NCI-H187 (cell line): ENCODE measurements at places on chromosomes 3 and 15.

DNA sequence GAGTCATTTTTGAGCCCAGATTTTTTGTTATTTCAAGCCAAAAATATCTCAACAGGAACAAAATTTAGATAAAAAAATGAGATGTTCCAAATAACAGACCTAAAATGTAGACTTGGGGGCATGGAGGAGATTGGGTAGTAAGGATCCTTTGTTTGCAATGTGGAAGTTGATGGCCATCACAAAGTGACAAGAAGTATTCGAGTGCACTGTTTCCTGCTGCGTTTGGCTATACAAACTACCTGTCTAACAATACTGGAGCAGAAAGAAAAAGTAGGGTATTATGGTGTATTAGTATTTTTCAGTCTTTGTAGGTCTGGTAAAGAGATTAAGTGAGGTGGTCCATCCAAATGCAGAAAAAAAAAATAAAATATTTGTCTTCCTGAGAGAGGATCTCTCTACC, 284.2 kb downstream of the C3orf38 start:
- DNase-seq, result no peak

- DNase-seq, result peak; percentile 40
These were observed 73.0 kb downstream of the BFSP2 start for GRCh38 chr3:133472889-133473288.

GRCh38 chr3:23183731-23184130, 19.4 kb upstream of the UBE2E2 start:
- DNase-seq, result no peak

- no peak for DNase-seq
These were observed 88.2 kb downstream of the PLOD2 start for GRCh38 chr3:146072824-146073223.

DNA sequence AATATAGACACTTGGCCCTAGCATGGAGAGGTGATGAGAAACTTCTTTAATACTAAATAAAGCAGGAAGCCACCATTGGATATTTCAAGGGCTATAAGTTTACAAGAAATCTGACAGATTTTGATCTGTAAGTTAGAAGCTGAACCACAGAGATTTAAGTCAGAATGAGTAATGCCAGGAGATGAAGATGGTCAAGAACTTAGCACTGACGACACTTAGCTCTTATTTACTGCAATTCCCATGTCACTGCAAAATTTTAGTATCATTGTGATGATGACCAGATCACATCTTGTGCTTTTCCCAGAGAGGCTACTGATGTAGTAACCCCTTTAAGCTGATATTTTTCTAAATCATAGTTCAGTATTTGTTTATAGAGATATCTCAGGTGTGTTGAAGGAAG, 59.4 kb upstream of the CD96 start:
- no peak for DNase-seq

GRCh38 chr3:74463515-74463914, 150.9 kb downstream of the CNTN3 start:
- no peak for DNase-seq

DNA sequence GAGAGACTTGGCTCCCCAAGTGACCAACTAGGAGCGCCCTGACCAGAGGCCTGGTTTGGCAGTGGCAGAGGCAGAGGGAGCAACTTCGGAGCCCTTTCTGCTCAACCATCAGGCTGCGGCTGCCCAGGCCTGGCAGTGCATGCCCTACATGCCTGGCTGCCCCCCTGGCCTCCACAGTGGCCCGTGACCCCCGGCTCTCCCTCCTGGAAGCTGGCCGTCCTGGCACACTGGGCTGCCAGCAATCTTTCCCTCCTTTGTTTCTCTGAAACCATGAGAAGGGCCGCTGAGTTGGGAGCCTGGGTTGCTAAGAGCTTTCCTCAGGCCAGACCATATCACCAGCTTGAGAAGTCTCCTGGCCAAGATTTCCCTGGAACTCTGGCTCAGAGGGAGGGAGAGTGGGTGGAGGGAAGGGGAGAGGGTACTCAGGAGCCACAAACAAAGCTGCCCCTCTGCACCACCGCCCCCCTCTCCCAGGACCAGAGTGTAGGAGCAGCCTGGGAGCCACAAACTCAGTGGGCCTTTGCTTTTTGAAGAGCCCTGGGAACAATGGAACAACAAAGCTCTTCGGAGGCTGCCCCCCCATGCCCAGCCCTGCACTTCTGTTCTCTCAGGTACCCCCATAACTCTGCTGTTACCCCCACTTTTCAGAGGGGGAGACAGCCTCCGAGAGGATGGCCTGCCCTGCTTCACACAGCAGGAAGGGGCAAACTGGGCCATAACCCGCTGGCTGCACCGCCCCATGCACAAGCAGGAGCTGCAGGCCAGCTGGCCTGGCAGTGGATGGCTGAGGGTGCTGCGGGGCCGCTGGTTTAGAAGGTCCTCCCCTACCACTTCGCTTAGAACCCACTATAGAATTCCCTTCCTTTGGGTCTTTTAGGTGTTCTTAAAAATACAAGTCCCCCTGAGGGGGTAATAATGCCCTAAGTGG, 11.3 kb downstream of the CORO2B start:
- no peak for DNase-seq

DNA sequence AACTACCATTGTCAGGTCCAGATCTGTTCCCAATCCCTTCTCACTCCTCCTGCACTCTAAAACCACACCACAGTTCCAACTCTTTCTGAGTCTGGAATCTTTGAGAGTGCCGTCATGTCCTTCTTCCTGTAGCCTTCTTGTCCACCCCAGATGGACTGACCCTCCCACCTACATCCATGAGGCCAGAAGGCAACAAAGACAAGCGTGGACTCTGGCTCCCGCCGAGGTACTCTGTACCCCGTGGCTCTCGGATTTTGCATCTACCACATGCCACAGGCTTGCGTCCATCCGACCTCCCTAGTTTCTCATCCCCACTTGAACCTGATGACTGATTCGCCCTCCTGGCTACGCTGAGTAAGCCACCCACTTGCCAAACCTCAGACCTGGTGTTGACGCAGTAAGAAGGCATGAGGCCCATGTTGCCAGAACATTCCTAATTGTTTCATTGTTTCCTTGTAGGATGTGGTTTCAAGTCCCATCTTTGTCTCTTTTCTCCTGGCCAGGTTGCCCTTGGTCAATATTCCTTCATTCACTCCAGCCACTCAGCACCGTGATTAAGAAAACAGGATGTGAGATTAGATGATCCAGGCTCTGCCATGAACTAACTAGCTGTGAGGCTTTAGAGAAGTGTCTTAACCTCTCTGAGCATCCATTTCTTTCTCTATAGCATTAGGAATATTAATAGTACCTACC, 1.1 kb upstream of the ZBTB38 start:
- no peak for DNase-seq

- no peak for DNase-seq
These were observed at the start of gene CD96 for GRCh38 chr3:111541911-111542483. TSS of gene CD96 (plus strand) at chr3:111542197. CDS start at chr3:111542249, 52 bp downstream.
